ENCODE measurements at places on chromosomes 2 and 18.
A peak's percentile ranks its signal among the peaks of the same experiment; 100 is the strongest.

GRCh38 chr2:133286326-133286922, 281.8 kb downstream of the NCKAP5 start:
- no peak for DNase-seq

- no peak for DNase-seq
These were observed 1378.8 kb upstream of the DDX18 start for GRCh38 chr2:116435648-116436047.

DNA sequence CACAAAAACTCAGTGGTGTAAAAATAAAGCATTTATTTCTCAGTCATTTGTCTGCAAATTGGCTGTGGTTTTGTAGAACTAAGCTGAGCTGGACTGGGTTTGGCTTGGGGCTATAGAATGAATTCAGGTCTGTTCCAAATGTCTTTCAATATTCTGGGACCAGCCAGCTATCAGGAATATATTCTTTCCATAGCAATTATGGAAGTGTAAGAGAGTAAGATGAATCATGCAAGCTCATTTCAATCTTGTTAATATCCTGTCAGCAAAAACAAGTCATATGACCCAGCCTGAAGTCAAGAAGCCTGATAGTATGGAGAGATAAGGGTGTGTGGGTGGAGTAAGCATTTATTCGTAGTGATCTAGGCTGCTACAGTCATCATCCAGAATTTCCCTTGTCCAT, 481.0 kb upstream of the CDH2 start:
- DNase-seq, result no peak

- DNase-seq, result peak; percentile 80
These were observed 116.2 kb downstream of the SMAD7 start for GRCh38 chr18:48834413-48835031.

DNA sequence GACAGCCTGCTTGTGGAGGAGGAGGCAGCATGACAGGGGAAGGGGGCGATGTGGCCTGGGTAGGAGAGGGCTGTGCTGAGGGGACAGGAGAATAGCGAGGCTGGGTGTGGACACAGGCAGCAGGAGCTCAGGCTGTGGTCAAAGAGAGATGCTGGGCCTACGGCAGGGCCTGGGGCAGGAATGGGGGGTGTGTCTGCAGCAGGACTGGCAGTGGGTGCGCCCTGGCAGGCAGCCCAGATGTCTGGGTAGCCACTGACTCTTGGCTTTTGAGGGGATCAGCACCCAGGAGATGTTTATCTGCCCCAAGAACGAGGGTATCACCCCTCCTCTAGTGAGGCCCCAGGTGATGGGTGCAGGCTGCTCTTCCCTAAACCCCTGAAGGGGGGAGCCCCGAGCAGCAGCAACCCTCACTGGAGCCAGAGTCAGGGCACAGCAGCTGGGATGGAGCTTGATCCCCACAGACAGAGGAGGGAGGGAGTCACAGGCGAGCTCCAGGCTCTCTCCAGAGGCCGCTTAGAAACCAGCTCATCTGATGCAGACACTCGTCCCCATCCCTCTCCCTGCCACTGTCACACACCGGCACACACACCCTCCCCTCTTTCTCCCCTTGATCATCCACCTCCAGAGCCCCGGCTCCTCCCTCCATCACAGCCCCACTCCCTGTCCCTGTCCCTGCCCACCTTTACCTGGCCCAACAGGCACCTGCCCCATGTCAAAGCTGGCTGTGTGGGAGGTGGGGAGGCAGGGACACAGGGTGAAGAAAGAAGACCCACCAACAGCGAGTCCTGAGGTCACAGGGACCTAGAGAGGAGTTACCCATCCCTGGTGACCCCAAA, 29.8 kb upstream of the TNS1 start:
- no peak for DNase-seq

DNA sequence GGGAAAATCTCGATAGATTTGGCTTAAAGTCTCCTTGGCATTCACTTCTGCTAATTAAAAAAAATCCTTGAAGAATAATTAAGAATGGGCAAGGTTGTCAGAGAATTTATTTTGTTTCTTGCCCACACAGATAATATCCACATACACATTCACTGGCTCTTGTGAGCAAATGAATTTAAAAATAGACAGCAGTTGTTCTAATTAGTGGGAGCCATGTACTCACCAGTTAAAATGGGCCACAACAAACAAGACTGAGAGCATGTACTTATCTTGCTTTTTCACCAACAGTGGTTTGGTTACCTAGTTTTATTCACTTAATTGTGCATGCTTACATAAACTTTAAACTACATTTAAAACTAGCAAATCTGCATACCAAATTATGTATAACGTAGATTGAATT, 53.5 kb downstream of the TMEM182 start:
- DNase-seq, result no peak

DNA sequence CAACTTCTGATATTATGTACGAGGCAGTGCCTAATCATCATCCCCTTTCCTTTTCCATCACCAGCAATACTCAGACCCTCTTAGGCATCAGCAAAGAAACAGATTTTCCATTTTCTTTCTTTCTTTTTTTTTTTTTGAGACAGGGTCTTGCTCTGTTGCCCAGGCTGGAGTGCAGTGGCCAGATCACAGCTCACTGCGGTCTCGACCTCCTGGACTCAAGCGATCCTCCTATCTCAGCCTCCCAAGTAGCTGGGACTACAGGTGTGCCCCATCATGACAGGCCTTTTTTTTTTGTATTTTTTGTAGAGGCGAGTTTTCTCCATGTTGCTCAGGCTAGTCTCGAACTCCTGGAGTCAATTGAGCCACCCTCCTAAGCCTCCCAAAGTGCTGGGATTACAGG, 5.9 kb upstream of the OLA1 start:
- DNase-seq, result no peak

DNA sequence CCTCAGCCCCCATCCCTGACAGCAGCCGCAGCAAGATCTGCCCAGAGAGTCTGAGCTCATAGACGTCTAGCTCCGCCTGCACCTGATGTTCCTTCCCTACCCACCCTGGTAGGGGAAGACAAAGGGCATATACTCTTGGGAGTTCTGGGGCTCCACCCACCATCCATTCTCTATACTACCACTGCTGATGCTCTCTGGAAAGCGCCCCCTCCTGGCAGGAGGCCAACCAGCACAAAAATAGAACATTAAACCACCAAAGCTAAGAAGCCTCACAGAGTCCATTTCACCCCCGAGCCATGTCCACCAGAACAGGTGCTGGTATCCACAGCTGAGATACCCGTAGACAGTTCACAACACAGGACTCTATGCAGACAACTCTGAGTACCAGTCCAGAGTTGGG, 662.6 kb upstream of the FAM98A start:
- DNase-seq, result no peak

- DNase-seq, result no peak
These were observed 79.2 kb downstream of the LONRF2 start for GRCh38 chr2:100242891-100243619.

DNA sequence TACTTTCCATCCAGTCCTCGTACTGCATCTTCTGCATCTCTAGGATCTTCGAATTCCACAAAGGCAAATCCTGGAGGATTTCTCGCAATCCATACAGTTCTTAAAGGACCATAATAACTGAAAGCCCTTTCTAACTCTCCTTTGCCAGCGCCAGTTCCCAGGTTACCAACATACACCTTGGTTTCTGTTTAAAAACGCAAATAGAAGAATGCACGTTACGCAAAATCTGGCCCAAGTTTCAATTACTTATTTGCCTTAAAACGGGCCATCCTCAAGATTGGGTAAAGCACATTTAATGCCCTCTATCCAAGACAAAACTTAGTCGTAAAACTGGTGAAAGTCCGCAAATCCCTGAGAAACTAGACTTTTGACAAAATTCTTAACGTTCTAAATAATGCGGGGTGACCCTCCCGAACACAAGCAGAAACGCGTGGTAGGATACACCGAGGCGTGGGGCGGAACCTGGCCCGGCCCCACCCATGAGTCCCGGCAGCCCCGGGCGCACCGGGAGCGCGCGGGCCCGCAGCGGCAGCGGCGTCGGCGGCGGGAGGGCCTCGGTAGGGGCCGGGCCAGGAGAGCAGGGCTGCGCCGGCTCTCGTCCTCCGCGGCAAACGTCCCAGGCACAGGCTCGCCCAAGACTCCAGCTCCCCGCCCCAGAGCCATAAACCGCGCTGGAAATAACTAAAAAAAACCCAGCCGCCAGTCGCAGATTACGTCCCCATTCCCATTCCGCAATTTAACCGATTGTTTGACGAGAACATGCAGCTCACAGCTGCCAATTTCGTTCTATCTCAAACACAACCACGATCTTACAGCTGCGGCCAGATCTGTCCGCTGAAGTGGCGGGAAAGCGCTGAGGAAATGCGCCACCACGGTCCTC, 910 bp downstream of the SRSF7 start:
- DNase-seq, result no peak

GRCh38 chr2:117856415-117857210, 42.1 kb downstream of the DDX18 start:
- DNase-seq, result peak; percentile 91

DNA sequence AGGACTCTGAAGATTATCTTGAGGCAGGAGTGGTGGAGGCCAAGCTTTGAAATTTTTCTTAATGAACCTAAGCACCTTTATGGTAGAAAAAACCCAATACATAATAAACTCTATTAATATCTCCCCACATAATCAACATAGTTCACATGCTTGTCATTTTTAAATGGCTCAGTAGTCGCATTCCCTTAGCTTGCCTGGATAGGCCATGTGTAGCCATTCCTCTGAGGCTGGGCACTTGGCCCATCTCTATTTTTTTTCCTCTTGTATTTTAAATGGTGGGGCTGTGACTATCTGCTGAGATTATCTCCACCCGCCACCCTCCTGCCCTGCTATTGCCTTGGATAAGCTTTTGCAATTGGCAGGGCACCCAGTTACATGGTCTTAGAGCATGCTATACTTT, 143.1 kb downstream of the FHOD3 start:
- DNase-seq, result no peak

DNA sequence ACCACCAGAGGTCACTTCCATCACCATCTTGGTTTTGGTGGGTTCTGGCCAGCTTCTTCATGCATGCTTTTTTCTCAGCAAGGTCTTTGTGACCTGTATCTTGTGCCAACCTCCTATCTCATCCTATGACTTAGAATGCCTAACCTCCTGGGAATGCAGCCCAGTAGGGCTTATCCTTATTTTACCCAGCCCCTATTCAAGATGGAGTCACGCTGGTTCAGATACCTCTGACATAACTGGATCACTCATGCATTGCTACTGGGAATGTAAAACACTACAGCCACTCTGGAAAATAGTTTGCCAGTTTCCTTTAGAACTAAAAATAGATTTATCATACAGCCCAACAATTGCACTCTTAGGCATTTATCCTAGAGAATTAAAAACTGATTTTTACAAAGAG, 219.2 kb downstream of the IRS1 start:
- no peak for DNase-seq

DNA sequence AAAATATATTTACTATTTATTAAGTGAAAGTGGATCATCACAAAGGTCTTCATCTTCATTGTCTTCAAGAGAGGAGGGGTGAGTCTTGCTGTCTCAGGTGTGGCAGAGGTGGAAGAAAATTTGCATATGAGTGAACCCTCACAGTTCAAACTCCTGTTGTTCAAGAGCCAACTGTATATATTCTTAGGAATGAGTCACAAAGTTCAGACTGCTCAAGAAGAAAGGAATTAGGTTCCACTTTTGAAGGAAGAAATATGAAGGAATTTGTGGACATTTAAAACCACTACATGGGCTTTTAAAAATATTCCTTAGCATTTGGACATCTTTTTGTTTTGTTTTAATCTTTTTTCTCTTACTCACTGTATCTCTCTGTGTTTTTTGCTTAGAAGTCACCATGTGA, 212.6 kb downstream of the INSIG2 start:
- DNase-seq, result no peak

DNA sequence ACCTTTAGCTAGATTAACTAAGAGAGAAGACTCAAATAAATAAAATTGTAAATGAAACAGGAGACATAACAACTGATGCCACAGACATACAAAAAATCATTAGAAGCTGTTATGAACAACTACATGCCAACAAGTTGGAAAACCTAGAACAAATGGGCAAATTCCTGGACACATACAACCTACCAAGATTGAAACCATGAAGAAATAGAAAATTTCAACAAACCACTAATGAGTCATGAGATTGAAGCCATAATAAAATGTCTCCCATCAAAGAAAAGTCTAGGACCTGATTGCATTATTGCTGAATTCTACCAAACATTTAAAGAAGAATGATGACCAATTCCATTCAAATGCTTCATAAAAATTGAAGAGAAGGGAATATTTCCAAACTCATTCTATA, 54.3 kb downstream of the ST3GAL5 start:
- no peak for DNase-seq

DNA sequence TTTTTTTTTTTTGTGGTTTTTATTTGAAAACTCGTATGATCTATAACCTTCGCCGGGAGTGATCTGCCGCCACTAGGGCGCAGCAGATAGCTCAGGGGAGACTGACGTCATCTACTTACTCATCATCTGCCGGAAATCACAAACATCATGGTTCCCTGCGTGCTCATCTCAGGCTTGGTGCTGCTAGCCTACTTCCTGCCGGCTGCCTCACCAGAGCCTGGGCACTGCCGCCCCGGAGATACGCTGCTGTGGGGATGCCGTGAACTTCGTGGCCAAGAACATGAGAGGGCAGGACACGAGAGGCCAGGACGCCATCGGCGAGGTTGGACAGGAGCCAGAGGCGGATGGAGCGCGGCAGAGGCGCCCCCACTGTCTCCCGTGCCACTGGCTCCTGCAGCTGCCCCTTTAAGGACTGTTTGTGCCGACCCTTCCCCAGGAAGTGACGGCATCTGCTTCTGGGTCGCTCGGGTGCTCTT, 68.8 kb downstream of the DOK6 start:
- no peak for DNase-seq

GRCh38 chr2:237097326-237097910, 11.7 kb downstream of the COPS8 start:
- peak; percentile 43 for DNase-seq

DNA sequence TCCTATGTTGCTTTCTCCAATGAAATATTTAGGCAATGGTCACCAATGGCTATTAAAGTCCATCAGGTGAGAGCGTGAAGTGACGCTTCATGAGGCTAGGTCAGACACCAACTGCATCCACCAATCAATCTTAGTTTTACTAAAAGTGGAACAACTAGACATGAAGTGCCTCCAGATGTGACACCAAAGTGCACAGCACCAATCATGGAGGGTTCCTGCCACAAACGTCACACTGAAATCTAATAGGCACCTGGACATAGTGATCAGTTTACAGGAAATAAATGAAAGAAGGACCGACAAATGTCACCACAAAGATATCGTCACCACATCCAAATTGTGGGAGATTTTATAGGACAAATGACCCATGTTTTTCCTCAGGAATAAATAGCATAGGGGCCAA, 70.5 kb downstream of the PSMG2 start:
- DNase-seq, result no peak

DNA sequence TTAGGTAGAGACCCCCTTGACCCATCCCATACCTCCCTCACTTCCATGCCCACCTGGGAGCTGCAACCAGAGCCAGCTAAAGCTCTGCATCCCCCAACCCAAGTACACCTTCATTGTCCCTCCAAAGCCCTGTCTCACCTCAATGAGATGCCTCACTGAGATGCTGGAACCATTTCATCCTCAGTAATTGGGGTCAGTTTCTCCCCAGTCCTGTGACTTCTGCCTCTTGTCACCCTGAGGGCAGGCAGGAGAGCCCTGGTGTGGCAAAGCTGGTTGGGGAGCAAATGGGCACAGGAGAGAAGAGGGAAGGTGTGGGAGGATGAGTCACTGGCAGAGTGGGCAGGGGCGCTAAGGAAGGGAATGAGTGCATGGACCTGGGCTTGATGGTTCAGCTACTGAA, 27.9 kb upstream of the NT5DC4 start:
- no peak for DNase-seq

GRCh38 chr2:156864325-156864724, 393.2 kb upstream of the GALNT5 start:
- no peak for DNase-seq
